ENCODE measurements at places on chromosomes 12 and 14.

DNA sequence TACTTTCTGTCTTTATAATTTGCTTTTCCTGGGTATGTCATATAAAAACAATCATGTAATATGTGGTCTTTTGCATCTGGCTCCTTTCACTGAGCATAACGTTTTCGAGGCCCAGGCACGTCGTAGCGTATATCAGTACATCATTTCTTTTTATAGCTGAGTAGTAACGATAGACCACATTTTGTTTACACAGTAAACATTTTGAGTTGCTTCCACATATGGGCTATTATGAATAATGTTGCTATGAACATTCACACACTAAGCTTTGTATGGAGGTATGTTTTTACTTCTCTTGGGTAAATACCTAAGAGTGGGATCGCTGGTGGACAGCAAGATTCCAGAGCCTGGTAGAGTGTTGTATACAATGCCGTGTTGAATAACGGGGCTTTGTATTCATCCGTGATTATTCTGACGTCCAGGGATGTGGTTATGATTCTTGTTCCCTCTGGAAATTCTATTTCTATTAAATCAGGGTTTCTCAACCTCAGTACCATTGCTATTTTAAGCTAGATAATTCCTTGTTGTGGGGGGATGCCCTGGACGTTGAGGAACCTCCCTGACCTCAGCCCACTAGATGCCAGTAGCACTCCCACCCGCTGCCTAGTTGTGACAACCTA, 38.9 kb upstream of the CIT start:
- DNase-seq = no peak

- DNase-seq = no peak
Measured at GRCh38 chr12:125531574-125531973, 466.3 kb downstream of the AACS start.

- no peak for DNase-seq
Measured at GRCh38 chr14:100540926-100541620, 46.1 kb downstream of the BEGAIN start.

- DNase-seq = no peak
Measured at GRCh38 chr12:15038137-15038536, 65.3 kb downstream of the PDE6H start.

- DNase-seq = no peak
Measured at GRCh38 chr14:71119832-71120231, 212.6 kb downstream of the PCNX1 start.

GRCh38 chr12:95986635-95987570, 9.2 kb downstream of the HAL start:
- no peak for DNase-seq
